ENCODE measurements at places on chromosomes 12 and 14.

DNA sequence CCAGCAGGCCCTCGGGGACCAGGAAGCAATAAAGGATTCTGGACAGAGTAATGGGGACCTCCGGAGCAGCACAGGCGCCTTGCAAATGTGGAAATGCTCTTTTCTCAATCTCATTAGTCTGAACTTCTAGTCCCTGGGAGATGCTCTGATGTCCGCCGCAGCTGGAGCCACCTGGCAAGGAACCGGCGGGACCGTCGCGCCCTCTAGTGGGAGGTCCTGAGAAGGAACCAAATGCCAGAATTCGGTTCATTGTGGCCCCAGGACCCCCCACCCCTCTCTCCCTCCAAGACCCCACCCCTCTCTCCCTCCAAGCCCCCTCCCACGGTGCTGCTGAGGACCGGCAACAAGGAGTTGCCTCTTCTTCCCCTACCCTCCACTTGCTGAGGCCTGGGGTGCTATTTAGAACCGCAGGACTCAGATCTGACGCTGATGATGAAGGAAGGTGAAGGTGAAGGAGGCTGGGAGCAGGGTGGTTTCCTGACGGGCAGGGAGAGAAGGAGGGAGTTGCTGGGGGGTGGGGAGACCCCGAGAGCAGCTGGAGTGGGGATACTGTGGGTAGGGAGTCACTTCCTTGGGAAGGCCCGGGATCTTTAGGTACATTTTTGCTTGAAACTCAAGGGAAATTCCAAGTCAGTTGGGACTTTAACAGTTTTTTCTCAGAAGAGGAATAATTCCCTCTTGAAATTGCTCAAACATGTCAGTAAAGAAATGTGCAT is 42.5 kb downstream of the SMIM41 start:
- DNase-seq: peak; percentile 44

GRCh38 chr12:13087766-13088165 is 15.7 kb downstream of the GSG1 start:
- no peak for DNase-seq

DNA sequence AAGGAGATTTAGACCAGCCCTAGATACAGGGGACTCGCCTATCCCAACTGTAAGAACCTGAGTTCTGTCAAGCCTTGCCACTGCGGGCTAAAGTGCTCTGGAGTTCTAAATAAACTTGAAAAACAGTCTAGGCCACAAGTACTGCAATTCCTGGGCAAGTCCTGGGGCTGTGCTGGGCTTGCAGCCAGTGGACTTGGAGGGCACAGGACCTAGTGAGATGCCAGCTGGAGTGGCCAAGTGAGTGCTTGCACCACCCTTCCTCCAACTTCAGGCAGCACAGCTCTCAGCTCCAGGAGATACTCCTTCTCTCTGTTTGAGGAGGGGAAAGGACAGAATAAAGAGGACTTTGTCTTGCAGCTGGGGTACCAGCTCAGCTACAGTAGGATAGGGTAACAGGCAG is 307.6 kb upstream of the FBXO33 start:
- DNase-seq: no peak

- no peak for DNase-seq
Observed at GRCh38 chr12:58557171-58557570, 363.1 kb downstream of the LRIG3 start.

GRCh38 chr12:39205969-39206368 is 237.0 kb downstream of the KIF21A start:
- no peak for DNase-seq

DNA sequence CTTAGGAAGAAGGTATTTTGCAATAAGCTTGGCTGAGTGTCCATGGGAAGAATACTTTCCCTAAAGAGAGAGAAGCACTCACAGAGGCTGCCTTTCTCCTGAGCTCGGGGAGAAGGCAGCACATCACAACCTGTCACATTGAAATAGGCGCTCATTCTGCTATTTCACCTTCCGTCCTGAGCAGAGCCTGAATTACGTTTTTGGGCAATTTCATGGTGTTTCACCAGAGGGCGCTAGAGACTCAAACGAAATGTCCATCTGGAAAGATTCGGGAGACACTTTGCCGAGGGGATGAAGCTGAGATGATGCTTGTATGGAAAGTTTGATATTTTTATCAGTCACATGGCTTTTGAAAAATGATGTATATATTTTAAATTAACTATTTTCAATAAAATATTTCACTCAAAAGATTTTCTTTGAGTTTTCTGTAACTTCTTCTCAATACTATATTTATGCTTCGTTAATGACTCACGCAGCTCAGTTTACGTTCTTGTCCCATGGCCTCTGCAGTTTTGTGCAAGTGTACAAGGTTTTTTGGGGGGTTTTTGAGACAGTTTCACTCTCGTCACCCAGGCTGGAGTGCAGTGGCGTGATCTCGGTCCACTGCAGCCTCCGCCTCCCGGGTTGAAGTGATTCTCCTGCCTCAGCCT is 17.4 kb upstream of the B4GALNT3 start:
- DNase-seq: no peak

DNA sequence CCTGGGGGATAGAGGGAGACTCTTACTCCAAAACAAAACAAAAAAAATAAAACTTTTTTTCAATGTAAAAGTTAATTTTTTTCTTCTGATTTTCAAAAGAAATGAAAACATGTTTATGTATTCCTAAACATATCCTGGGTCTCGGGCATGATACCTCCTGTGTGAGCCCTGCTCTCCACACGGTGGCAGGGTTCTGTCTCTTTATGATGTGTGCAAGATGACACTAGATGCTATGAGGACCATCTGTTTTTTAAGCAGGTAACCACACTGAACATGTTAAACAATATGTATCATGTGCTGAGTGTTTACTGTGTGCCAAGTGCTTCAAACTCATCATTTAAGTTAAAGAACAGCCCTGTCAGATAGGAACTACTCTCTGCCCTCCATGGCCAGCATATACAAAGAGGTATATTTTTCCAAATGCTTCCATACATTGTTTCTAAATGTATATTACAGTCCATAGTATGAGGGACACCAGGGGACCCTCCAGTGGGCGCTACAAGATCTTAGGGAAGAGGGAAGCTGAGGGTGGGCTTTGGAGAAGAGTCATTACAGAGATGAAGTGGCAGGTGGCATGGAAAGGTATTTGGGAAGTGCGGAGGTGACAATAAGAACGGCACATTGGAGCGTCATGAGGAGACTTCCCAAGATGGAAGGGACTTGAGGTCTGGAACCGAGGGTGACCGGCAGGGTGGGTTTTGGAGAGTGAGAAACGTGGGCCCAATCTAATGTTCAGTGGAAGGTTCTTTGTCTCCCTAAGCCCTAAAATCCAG is 28.5 kb downstream of the FOS start:
- no peak for DNase-seq

GRCh38 chr12:92927055-92927435 is 2.0 kb downstream of the EEA1 start:
- no peak for DNase-seq

DNA sequence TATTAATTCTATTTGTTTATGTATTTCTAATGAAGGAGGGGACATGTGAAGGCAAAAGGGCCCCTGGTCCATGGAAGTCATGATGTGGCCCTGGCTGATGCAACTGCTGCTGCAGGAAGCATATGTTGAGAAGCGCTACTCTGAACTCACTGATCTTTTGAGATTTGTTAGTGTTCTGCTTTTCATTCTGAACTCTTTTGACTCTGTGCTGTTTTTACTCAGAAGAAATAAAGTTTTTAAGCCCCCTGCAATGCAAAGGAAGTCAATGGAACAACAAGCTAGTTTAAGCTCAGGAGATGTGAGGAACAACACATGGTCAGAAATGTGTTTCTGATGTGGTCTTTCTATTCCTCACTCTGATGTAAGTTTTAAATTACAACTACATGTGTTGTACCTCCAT is 88.9 kb upstream of the BTG1 start:
- DNase-seq: no peak

- DNase-seq: no peak
Observed at GRCh38 chr12:89701606-89702206, 6.9 kb downstream of the ATP2B1 start.

GRCh38 chr14:99947695-99948094 is 117.5 kb upstream of the EVL start:
- no peak for DNase-seq

DNA sequence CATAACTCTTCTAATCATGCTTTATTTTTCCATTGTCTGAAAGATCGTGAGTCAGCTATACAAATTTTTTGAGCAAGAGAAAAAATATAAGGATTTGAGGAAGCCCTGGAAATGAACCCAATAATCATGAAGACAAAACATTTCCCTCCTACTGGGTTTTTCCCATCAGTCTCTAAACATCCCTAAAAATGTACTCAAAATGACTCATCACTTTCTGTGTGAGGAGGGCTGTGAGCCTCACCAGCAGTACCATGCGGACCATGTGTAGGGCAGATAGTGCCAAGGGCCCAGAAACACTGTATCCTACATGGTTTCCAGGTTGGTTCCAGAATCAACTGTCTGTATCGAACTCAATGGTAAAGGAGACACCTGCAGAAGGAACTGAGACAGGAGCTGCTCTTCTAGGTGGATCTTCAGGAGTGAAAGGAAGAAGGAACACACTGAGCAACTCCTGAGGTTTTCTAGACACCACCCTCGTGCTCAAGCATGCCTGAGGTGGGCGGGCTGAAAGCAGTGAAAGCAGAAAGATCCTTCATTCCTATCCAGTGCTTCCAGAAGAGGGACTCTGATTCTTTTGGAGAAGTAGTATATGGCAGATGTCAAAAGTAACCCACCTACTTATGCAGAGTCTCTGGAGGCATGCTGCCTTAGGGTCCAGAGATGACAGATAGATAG is 48.6 kb upstream of the RHOJ start:
- no peak for DNase-seq

DNA sequence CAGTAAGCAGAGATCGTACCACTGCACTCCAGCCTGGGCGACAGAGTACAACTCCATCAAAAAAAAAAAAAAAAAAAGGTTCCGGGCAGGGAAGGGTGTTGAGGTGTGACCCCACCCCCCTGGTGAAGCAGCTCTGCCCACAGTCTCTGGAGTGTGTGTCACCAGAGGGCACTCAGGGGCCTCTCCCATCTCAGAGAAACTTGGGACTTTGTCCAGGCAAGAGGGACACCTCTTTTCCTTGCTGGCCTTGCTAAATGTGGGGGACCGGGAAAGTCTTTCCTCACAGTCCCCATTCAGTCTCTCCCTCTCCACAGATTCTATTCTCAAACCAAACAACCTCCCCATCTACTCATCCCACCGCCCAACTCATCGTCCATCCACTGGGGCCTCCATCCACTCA is 43.6 kb downstream of the RFLNA start:
- DNase-seq: no peak

DNA sequence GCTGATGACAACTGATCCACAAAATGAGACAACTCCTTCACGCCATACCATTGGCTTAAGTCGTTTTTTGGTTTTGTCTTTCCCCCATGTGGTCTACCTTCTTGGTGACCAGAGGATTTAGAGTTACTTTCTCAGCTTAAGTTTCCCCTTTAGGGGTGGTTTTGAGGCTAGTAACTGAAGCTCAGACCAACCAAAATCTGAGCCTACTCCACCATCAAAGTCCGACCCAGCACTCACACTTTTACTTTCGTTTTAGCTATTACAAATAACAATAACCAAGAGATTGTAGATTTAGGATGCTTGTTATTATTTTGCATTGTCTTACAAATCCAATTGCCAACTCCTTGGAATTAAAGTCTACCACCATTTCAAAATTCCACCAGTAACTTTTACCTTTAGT is 130.6 kb upstream of the MDM1 start:
- no peak for DNase-seq

- no peak for DNase-seq
Observed at GRCh38 chr12:27101290-27101689, 18.9 kb upstream of the C12orf71 start.

- DNase-seq: no peak
Observed at GRCh38 chr12:52247622-52248540, 14.8 kb downstream of the KRT7 start.

DNA sequence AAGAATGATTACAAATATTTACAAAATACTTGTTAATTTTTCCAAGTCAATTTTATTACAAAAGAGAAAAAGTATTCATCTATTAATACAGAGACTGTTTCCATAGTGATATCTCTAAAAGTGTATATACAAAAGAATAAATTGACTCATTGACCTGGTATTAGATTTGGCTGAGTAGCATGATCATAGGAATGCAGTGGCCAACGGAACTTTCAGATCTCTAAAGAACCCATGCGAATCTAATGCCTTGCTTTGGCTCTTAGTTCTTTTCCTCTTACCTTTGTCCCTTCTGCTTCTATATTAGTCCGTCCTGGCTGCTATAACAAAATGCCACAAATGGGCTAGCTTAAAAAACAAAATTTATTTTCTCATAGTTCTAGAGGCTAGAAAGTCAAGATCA is 717.8 kb downstream of the TMTC2 start:
- no peak for DNase-seq

- no peak for DNase-seq
Observed at GRCh38 chr12:131990066-131990979, 40.6 kb downstream of the EP400 start.

DNA sequence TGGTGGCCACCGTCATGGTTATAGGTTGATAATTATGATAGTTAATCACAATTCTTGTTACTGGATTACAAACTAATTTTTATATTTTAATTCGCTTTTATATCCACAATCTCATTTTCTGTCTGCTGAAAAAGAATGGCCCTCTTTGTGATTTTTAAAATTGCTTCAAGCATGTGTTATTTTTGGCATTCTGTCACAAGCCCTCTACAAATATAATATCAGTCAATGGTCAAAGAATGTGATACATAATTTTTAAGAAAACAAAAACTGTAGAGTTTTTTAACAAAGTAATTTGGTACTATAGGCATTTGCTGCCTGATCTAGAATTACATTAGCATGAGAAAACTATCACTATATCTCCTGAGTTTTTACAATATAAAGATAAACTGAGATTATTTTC is 352.0 kb upstream of the TMTC1 start:
- no peak for DNase-seq

DNA sequence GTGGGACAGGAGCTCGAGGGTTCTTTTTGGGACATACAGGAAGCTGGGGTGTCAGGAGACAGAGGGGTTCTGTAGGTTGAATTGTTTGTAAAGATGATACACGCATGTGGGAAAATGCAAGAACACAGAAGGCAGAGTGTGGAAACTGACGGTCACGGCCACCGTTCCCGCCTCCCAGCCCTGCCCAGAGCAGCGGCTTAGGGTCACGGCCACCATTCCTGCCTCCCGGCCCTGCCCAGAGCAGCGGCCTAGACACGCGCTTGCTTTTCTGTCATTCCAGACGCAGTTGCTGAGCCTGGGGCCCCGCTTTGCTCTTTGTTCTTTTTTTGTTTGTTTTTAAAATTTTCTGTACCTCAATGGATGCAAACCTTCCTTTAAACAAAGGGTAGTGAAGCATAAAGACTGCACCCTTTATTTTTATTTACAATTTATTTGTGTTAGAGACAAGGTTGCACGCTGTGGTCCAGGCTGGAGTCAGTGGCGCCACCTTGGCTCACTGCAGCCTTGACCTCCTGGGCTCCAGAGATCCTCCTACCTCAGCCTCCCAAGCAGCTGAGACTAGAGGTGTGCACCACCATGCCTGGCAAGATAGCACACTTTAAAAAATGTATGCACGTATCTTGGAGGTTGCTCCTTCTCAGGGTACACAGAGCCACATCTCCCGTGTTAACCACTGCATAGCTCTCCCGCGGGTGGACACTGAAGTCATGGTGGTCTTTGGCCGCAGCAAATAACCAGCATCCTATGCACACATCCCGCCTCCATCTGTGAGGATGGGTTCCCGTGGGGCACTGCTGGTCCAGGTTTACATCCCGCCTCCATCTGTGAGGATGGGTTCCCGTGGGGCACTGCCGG is 142.3 kb downstream of the ADGRD1 start:
- DNase-seq: no peak
